ENCODE measurements at places on chromosomes 6 and 20.

- DNase-seq: no peak
These were observed 140.5 kb upstream of the MAP3K4 start for GRCh38 chr6:160851031-160851430.

DNA sequence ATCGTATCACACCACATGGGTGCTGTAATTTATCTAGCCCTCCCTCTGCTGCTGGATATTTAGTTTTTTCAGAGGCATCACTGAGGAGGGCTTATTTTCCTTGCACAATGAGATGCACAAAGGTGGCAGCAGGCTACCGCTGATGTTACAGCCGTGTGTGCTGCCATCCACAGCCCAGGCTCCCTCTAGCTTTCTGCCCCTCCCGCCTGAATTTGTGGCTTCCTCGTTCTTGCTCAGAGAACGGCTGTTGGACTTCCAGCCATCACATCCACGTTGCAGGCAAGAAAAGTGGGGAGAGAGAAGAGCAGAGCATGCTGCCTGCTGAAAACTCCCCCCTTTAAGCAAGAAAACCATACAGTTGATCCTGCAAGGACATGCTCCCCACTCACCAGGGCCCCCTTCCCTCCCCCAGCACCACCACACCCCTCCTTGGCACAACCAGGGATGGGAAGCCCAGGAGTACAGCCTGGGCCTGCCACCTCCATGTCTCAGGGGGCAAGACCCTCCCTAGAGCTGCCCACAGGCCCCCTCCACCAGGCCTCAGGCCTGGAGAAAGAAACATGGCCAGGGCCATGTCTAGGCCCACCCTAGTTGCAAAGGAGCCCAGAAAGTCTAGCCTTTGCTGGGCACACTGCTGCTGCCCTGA, 102.6 kb downstream of the MRPL14 start:
- DNase-seq: no peak

GRCh38 chr6:12720310-12720709, 3.7 kb downstream of the PHACTR1 start:
- DNase-seq: no peak

DNA sequence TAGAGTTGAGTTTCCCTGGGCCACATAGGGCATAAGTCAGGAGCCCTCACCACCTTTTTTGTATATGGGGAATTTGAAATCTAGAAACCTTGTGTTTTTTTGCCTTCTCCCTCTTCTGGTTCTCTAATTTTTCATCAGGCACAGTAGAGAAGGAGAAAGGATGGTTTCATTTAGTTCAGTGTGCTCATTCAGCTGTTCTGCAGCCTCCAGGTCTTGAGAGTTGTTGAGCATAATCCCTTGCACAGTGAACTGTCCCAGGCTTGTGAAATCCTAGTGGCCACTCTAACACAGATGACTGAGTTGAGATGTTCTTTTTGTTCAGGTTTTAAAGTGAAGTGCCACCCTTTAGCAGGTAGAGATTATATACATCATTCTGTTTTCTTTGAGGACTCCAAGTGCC, 183.5 kb downstream of the CDKAL1 start:
- no peak for DNase-seq

DNA sequence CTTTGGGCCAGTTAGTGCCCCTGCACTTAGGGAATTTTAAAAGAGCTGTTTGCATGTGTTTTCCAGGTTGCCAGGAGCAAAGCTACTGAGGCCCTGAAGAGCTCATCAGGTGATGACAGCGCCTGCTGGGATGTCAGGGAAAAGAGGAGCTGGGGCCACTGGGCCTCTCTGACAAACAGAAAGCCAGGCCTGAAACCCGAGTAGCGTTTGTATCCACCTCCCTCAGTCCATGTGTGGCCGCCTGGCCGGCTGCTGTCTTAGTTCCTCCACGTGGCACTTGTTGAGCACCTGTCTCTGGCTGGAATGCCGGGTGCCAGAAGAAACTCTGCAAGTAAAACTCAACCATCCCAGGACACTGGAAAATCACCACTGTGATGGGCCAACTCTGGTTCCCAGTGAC, 601.2 kb downstream of the CDH26 start:
- no peak for DNase-seq

DNA sequence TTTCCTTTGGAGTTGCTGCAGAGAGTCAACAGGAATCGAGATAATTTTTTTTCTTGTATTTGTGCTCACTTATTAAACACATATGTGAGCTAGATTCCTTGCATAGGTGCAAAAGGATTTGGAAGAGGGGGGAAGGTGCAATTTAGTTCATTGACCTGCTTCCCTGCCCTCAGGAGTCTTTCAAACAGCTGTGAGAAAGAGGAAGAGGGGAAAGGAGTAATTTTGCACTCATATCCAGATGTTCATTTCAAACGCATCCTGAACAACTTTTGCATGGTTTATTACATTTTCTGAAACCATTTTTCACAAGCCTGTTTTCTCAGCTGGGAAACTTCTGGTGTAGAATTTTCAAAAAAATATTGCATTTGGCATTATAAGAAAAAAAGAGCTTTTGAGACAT, 795.0 kb downstream of the MAFB start:
- DNase-seq: no peak

DNA sequence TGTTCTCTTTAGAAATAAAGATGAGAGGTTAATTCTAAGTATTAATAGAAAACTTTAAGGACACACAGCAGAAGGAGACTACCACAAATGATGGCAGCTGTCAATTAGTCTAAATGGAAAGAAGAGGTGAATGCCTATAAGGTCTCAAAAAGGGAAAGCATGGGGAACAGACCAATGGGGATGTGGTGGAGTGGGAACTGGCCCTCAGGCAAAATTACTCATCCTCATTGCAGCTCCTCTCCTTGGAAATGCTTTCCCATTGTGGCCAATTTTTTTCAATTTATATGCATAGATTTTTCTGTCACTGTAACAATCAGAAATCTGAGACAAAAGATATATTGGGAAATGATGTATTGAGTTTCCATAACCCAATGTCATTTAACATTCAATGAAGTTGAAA, 222.9 kb upstream of the DEFB112 start:
- no peak for DNase-seq

DNA sequence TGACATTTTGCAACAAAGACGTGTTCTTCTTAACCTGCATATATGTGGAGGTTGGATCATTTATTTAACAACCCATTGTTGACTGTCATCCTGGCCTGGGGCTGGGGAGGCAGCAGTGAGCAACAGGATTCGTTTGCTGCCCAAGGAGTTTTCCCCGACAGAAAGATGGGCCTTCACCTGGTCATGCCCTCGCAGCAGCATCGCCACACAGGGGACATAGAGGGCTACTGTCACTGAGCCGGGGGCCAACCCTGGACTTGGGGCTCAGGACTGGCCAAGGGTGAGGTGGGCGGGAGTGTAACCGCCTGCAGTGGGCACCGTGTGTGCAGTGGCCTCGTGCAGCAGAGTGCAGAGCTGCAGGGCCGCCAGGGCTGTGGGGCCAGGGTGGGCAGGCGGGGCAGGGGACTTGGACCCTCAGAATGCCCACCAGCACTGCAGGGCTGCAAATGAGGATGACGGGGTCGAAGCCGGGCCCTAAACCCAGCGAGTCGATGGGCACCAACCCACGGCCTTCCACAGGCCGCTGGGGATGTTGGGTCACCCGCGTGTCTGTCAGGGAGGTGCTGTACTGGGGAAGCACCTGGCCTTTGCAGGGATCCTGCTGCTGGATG, 11.8 kb downstream of the DUSP22 start:
- DNase-seq: no peak

DNA sequence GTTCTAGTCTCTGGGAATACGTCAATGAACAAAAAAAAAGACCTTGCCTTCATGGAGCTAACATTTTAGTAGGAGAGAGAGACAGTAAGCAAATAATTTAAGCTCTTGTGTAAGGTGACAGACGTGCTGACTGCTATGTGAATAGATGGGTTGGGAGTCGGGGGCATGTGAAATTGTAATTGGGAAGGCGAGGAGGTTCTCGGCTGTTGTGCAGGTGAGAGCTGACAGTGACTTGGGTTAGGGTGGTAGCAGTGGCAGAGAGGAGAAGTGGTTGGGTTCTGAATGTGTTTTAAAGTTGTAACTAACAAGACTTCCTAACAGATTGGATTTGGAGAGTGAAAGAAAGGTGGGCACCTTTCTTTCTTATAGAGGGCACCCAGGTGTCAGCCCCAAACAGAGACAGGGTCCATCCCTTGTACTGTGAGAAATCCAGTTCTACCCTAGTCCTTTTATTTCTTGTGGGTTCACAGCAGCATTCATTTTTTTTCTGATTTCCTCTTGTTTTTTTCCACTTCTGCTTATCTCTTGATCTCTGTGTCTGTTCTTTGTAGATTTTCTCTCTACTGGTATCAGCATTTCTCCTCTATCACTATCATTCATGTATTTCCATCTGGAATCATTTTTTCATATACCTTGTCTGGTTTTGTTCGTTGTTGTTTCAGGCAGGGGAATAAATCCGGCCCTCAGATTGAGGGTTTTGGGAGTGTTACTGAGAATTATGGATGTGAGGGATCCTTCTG, 15.4 kb upstream of the MYLK2 start:
- DNase-seq: no peak

GRCh38 chr20:23918101-23918862, 38.7 kb upstream of the CST5 start:
- no peak for DNase-seq

GRCh38 chr6:111721753-111722154, 116.1 kb upstream of the TRAF3IP2 start:
- DNase-seq: no peak

DNA sequence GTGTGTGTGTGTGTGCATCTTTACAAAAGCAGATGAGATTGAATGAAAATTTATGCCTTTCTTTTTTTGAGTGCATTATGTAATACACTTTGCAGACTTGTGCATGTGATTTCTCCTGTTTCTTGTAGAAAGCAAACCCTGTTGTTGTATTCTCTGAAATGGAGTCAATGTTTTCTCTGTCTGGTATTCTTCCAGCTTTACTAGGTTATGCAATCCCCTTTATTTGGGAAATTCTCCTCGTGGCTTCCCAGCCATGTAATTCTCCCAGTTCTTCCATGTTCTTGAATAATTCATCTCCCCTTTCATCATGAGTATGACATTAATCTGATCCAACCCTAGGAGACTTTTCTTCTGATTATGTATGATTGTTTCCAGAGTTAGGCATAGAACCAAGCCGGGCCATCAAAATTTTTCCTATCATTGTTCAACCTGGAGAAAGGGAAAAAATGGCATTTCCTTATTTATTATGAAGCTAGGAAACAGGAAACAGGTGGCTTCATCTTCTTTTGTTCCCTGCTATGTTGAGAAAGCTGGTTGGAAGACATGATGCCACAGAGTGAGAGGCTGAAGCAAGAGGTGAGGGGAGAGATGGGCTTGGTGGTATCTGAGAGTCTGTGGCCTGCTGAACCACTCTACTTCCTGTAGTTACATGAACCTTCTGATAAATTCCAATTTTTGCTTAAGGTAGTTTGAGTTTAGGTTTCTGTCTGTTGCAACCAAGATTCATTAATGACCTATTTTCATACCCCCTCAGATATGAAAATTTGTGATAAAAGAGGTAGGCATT, 68.8 kb downstream of the PRL start:
- no peak for DNase-seq

GRCh38 chr20:8815208-8815607, 253.7 kb upstream of the PLCB4 start:
- no peak for DNase-seq

DNA sequence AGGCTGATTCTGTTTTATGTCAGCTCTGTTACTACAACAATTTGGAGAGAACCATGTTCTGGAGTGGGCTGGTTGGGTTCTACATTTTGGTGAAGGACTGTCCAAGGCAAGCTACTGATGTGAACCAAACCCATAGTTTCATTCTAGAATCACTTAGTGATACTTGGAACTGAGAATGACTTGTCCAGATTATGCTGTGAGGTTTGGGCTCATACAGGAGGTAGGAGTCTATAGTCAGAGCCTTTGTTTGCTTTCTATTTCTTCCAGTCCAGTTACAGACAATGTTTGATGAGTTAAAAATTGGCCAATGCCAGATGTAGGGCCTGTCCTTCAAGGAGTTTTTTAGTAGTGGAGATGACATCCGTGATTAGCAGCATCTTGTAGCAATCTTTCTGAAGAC, 97.9 kb downstream of the LRRC1 start:
- no peak for DNase-seq

- DNase-seq: peak; percentile 58
These were observed 111.5 kb downstream of the ARHGAP18 start for GRCh38 chr6:129598244-129599187.

DNA sequence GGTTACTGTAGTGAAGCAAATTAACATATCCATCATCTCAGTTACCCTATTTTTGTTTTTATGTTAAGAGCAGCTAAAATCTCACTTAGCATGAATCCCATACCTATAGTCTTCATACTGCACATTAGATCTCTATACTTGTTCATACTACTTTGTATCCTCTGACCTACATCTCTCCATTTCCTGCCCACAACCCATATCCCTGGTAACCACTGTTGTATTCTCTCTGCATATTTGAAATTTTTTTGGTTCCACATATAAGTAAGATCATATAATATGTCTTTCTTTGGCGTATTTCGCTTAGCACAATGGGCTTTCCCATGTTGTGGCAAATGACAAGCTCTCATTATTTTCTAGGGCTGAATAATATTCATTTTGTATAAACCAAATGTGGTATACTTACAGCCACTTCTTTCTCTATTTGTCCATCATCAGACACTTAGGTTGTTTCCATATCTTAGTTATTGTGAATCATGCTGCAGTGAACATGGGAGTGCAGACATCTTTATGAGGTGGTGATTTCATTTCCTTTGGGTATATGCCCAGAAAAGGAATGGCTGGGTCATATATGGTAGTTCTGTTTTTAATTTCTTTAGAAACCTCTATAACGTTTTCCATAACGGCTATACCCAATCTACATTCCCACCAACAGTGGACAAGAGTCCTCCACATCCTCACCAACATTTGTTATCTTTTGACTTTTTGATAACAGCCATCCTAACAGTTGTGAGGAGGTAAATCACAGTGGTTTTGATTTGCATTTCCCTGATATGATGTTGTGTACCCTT, 39.8 kb downstream of the BACH2 start:
- no peak for DNase-seq

- no peak for DNase-seq
These were observed 166.3 kb downstream of the KCNQ5 start for GRCh38 chr6:72788188-72788587.

- no peak for DNase-seq
These were observed 233.2 kb upstream of the SOX4 start for GRCh38 chr6:21360336-21360735.

DNA sequence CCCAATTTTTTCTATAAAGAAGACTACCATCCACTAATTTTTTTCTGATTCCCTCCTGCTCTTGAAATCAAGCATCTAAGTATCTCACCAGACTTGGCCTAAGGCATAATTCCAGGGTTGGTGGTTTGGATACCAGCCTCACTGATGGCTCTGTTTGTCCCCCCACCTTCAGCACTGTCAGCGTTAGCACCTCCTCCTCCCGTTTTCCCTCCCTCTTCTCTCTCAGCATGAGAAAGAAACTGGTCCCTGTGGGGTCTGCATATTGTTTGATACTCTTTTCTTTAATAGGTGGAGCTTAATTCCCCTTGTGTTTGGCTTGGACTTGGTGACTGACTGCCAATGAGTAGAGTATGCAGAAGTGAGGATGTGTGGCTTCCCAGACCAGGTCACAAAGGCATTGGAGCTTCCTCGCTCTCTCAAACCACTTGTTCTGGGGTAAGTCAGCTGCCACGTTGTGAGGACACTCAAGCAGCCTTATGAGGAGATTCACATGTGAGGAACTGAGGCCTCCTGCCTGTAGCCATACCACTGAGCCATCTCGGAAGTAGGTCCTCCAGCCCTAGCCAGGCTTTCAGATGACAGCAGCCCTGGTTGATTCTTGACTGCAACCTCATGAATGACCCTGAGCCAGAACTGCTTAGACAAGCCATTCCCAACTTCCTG, 65.2 kb downstream of the RIOK1 start:
- DNase-seq: no peak

Measured in SW480 (cell line).